ENCODE measurements at places on chromosomes 1 and 21.

- no peak for DNase-seq
These were observed 37.6 kb upstream of the GALNT2 start for GRCh38 chr1:230029244-230029941.

- no peak for DNase-seq
These were observed 466.5 kb upstream of the DEPDC1 start for GRCh38 chr1:68963353-68963752.

- peak; percentile 55 for DNase-seq
These were observed 38.8 kb upstream of the RASAL2 start for GRCh38 chr1:178055093-178055492.

DNA sequence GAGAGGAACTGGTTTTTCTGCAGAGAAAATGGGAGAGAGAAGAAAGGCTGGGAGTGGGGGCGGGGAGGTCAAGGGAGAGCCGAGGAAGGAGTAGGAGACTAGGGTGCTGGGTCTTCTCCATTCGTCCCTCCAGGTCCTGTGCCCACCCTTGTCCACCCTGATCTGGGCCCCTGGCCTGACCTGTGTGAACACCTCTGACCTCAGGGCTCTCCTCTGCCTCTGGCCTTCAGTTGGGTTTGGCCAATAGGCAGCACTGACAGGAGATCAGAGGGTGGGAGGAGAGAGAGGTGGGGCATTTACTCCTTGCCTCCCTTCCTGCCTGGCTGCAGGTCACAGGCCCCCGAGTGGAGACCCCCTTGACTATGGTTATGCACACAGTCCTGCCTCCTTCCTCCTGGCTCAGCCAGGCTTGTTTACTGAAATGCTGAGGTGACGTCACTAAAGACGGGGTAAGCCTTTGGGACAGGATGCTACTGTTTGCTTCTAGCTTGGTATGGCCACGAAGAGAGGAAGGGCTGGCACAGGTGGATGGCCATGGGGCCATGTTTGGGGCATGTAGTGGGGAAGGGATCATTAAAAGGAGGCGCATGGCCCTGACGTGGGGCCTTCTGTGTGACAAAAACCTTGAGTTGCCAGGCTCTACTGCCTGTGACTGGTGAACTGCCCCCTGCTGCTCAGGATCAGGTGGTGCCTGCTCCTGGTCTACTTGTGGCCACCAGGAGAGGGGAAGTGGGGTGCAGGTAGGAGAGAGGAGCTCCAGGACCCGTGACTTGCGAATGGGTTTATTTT lies 248.7 kb upstream of the CSF3R start:
- no peak for DNase-seq

GRCh38 chr1:160860840-160861505 lies 1.7 kb downstream of the CD244 start:
- no peak for DNase-seq

- no peak for DNase-seq
These were observed at the start of gene CLIC6 for GRCh38 chr21:34668803-34669148. Gene CLIC6, plus strand, starts transcription at chr21:34668994. Its CDS starts 395 bp downstream, at chr21:34669389.

DNA sequence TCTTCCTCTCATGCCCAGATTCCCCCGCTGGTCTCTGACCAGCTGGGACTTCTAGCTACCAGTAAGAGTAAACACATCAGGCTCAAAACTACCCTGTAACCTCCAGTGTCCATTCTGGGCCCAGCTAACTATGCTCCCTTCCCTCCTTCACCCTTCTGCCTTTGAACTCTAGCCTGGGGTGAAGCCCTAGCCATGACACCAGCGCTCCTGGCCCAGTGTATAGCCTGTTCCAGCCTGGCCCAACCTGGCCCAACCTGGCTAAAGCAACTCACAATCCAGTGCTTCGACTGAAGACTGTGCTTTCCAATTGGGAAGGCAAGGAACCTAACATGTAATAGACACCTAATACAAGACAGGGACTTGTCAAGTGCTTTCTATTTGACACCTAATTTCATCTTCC lies 27.6 kb downstream of the CSMD2 start:
- DNase-seq, result no peak

DNA sequence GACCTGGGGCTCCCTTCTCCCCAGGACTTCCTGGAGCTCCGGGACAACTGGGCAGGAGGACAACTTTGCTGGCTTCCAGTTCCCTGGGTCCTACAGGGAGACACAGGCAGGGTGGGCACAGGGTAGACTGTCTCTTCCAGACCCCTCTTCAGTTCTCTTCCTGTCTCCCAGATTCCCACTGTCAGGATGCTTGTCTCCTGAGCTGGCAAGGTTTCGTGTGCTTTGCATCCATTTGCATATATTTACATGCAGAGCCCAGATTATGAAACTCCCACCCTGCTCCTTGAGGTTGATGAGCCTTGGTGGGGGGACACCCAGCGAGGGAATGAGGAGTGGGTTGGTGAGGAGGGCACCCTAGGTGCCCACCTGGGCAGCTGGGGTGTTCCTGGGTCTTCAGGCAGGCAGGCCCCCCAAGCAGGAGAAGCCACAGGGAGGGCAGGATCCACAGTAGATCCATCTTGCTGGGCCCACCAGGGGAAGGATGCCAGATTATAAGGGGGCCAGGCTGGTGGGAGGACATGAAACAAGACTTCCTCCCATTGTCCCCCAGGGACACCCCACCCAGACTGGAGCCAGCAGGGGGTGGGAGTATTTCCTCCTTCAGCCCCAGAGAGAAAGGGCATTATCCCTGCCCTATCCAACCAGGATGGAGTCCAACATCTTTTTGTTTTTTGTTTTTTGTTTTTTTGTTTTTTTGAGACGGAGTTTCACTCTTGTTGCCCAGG lies at the start of gene FCN3:
TSS of gene FCN3 (minus strand) at position 463 of the 725 bp plus-strand sequence. CDS start at position 457, 6 bp downstream.
- no peak for DNase-seq

GRCh38 chr1:41462680-41463004 lies 21.8 kb downstream of the EDN2 start:
- no peak for DNase-seq

DNA sequence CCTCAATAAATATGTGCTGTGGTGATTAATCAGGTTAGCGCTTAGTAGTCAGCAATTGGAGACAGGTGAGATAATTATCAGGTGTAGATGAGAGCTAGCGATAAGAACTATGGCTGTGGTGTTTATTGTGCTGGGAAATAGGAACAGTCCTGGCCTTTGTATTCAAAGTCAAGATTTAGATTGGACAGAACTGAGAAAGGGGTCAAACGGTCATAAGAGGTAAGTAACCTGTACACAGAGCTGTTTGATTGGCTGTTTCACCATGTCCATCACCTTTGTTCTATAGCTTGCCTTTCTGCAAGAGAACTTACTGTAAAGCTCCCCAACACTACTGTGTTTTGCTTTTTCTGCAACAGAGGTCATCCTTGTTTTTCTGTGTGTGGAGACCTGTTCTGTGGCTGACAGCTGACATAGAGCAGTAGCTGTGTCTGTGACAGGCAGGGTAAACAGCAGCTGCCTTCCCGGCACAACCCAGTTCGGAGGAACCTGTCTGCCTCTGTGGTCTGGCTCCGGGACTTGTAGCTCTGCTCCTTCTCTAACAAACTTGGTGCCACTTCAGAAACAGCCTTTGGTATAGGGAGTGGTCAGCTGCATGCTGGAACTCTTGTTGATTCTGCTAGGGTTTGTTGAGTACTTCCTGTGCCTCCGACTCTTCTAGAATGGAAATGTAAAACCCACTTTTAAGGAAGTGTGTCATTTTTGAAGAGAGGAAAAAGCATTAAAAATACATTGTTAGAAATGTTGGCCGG lies 21.1 kb upstream of the CDC42 start:
- DNase-seq, result no peak

GRCh38 chr1:5996641-5997270 lies 4.5 kb upstream of the NPHP4 start:
- DNase-seq, result no peak

DNA sequence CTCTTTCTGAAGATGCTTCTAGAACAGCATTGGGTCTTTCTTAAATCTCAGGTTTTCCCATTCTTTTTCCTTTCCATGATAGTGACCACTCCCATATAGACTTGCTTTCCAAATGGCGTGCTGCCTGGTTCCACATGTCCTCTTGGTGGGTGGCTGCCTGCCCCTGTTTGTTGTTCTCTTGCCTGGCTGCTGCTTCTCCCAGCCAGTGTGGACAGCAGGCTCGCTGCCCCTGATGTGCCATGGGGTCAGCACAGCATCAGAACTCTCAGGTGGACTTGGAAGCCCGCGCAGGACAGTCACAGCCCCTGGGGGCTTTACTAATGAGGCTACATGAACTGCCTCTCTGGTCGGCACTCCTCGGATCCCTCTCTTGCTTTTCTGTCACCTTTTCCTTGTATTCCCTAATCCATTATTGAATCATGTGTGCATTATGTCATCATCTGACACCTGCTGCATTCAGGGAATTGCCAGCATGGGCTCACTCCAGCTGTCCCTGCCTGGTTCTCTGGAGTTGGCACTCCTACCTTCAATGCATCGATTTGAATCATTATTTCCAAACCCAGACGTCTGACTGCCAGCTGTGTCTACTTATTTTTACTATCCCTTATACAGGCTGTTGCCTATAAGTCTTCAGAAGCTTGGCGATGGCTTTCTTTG lies 100.5 kb upstream of the COA6 start:
- DNase-seq, result no peak

- DNase-seq, result no peak
These were observed 44.8 kb downstream of the CHD1L start for GRCh38 chr1:147287133-147287865.

- no peak for DNase-seq
These were observed 64.0 kb downstream of the LHX8 start for GRCh38 chr1:75198163-75198562.

- no peak for DNase-seq
These were observed 61.8 kb downstream of the S1PR1 start for GRCh38 chr1:101298663-101299062.

DNA sequence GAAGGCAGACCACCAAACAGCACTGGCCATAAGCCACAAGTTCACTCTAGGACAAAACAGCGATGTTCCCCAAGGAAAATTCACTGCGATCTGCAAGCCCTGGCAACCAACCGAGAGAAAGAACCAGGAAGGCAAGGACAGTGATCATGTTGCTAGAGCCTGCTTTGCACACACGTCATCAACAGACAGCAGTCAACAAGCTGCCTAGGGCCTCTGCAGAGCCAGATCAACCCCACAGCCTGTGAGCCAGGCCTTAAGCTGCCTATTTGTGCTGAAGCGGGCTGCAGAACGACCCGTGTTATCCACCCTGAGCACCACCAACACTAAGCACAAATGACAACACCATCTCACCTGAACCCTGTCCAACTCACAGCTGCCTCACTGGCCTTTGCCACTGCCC lies 6.2 kb upstream of the YRDC start:
- no peak for DNase-seq

DNA sequence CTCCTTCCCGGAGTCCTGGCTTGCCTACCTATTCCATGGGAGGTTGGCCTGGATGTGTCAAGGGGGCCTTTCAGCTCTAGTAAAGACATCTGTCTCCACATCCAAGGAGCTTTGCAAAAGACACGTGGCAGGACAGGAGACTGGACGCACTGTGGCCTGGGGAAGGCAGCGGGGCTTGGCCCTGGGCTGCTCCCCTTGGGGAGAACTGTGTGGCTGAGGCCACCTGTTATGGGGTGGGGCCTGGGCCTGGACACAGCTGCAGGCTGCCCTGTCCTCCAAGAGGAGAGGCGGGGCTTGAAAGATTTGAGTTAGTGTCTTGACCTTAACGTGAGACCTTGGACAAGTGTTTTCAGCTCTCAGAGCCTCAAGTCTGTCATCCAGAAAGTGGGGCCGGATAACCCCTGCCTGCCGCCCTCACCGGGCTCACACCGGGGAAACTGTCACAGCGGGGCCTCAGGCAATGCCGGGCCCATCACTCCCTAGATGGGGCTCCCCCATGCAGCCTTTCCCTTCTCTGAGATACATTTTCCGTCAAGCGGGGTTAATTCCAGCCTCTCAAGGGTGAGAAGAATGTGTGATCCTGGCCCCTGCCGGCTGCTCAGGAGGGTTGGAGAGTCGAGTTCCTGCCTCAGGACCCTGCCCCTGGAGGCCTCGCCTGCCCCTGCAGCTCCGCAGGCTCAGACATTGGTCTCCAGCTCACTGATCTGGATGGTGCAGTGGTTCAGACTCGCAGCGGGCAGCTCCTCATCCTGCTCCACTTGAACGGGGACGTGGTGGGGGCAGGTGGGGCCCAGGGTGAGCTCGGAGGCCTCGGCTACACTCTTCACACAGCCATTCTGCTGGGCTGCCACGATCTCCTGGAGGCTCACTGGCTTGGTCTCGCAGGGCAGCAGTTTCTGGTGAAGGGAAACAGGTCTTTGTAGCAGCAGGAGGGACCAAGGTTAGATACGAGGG lies 25.6 kb downstream of the PODN start:
- DNase-seq, result no peak

- no peak for DNase-seq
These were observed 14.0 kb upstream of the NES start for GRCh38 chr1:156691191-156691590.

GRCh38 chr21:37682966-37683365 lies 233.3 kb downstream of the KCNJ6 start:
- no peak for DNase-seq

GRCh38 chr1:214475331-214475730 lies 76.1 kb downstream of the PTPN14 start:
- DNase-seq, result no peak

- no peak for DNase-seq
These were observed 77.0 kb upstream of the BACE2 start for GRCh38 chr21:41090981-41091380.

DNA sequence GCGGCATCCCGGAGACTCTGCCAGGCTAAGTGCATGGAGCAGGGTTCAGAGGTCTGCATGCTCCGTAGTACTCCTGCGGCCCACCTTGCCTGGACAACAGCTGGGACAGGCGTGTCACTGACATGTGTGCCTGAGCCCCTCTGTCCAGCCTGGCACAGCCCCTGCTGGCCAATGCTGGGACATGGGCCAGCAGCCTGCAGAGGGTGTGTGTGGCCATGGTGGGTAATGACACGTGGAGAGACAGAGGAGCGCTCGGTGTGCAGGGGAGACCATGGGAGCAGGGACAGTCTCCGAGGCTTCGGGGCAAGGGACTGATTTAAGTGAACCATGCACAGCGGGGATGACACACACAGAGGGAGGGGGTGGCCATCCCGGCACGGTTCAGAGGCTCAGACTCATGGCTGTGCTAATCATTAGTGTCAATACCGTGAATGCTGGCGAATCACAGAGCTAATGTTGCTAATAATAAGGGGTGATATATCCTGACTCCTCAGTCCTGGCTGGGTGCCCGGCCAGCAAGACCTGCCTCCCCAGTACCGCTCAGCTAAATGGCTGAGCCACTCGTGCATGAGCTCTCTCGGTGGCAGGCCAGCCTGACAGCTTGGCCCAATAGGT lies 41.5 kb downstream of the IGSF21 start:
- DNase-seq, result no peak

DNA sequence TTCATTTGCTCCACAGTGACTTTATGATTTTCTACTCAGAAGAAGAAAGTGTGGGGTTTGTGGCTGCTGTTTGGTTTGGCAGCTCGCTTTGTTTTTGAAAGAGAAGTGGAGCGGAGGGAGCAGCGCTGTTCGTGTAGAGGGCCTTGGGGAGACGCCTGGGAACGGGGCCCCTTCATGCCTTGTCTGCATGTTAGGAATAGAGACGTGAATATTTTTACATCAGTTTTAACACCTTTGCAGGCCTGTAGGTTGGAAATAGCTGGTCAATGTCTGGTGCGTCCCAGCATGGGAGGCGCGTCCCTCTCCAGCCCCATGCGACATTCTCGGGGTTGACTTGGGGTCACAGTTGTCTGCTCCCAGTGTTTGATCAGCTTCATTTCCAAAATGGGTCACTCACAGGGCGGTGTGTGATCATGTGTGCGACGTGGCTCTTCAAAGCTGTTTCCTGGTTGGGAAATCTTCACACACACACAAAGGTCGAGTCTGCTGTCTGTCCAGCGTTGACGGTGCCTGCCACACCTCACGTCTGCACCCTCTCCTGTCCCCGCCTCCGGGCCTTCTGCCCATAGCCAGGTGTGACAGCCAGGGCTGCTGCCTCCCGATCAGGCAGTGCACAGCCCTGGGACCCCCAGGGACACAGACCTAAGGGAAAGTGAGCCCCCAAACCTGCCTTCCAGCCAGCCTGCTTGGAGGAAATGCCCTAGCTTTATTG lies 149.2 kb downstream of the PSMG1 start:
- no peak for DNase-seq

All from HCEC 1CT (cell line).